ENCODE measurements at places on chromosomes 12 and 14. TPM values are rescaled to one million over a fixed set of nuclear protein-coding genes. Genes with fewer than 3 reads are reported as not detected.

DNA sequence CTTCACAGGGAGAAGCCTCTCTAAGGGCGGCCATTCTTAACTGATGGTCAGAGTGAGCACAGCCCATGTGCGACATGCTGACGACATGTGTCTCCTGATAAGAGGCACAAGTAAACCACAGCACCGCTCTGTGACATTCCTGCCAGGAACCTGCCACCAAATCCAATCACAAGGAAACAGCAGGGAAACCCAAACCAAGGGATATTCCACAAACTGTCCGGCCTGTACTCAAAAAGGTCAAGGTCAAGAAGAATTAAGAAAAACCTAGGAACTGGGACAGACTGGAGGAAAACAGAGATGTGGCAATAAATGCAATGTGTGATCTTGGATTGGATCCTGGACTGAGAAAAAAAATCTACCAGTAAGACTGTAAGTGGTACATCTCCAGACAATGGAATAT, 91.9 kb downstream of the SYNE3 start:
- DNase-seq, result no peak

- DNase-seq, result peak; percentile 63
These were observed 48.7 kb upstream of the LALBA start for GRCh38 chr12:48618541-48618940.

DNA sequence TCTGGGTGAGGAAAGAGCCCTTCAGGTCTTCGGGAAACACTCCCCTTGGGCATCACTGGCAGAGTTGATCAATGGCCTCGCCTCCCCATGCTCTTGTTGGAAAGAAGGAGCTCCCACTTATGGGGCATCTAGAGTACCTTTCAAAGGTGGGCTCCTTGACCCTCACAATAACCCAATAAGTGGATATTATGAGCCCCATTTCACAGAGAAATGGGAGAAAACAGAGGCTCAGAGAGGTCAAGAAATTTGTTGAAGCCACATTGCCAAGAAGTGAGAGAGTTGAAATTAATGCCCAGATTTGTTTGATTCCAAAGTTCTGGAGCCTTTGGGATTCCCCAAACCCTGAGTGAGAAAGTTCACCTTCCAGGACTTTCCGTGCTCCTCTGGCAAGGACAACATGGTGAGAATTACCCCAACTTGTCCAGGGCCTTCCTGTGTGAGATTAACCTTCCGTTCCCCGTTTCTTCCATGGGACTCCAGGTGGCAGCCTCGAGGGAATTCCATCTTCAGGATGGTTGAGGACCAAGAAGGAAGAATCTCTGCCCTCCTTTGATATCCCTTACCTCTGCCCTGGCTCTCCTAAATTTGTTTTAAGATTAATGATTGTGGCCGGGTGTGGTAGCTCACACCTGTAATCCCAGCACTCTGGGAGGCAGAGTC, 7.5 kb upstream of the CHD4 start:
- no peak for DNase-seq

GRCh38 chr14:60681271-60681670, 32.0 kb upstream of the SIX1 start:
- no peak for DNase-seq

DNA sequence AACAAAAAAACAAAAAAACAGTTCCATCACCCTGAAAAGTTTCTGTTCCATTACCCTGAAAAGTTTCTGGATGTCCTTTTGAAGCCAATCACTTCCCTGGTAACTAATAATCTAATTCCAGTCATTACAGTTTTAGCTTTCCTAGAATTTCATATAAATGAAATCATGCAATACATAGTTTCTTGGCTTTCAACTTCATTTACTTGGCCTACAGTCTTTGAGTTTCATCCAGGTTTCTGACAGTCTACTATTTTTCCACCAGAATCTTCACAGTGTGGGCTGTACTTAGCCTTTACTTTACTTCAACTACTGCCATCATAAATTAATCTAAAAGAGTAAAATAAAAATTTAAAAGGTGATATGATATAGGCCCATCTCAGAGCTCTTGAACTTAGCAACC, 55.5 kb downstream of the RPS6KA5 start:
- DNase-seq, result no peak

DNA sequence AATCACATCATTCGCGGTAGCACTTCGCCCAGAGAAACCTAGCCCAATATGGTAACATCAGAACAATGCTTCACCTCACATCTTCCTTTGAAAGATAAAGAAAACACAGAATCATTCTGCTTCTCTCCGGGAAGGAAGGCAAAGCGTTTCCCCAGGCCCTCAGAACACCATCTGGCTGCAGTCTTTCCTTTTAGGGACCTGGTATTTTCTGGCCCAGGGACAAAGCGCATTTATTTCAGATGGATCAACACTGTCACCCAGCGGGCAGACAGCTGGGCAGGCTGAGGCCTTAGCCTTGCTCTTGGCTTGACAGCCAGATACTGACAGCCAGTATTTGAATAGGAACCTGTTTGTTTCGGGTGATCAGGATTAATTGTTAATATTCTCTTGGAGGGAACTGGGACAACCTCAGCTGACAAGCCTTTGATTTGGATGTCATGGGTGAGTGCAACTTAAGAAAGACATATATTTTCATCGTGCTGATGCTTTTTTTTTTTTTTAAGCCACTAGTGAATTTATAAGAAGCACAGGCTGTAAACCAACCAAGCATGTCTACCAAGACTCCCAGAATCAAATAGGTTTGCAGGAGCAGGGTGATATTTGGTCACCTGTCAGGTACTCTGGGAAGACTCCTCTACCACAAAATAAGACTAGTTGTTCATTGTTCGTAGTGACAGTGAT, 118.9 kb downstream of the VEZT start:
- peak; percentile 69 for DNase-seq

- DNase-seq, result no peak
These were observed 39.8 kb downstream of the SLC24A4 start for GRCh38 chr14:92362781-92363235.

GRCh38 chr14:98622208-98623051, 649.6 kb downstream of the BCL11B start:
- DNase-seq, result no peak

- no peak for DNase-seq
These were observed 21.4 kb downstream of the B4GALNT3 start for GRCh38 chr12:480831-481816.

GRCh38 chr12:86331012-86331411, 74.8 kb upstream of the MGAT4C start:
- DNase-seq, result no peak

- DNase-seq, result no peak
These were observed 40.4 kb upstream of the BTG1 start for GRCh38 chr12:92186038-92186470.

DNA sequence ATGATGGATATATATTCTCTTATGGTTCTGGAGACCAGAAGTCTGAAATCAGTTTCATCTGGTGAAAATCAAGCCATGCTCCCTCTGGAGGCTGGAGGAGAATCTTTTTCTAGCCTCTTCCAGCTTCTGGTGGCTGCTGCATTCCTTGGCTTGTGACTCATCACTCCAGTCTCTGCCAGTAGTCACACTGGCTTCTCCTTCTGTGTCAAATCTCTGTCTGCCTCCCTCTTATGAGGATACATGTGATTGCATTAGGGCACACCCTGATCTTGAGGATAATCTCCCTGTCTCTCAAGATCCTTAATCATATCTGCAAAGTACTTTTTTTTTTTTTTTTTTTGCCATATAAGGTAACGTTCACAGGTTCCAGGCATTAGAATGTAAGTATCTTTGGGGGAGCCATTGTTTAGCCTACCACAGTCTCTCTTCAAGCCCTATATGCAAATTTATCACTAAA, 17.7 kb downstream of the DNAL1 start:
- DNase-seq, result no peak

Gene LTB4R2
- 2.2 TPM for polyA plus RNA-seq

Gene KRT82
- not detected for polyA plus RNA-seq

Gene PIWIL1
- 0.20 TPM for polyA plus RNA-seq

Gene CLEC4C
- polyA plus RNA-seq, result not detected

Gene MAP3K9
- polyA plus RNA-seq, result 3.9 TPM

Gene UBC
- 1,361 TPM for polyA plus RNA-seq

Gene TAS2R20
- polyA plus RNA-seq, result 1.1 TPM

Gene KLRB1
- polyA plus RNA-seq, result 4.4 TPM

Gene ESPL1
- polyA plus RNA-seq, result 9.4 TPM

Gene HOXC10
- polyA plus RNA-seq, result 63.5 TPM

Data from right renal cortex interstitium (tissue), 3 donors.